ENCODE measurements at places on chromosomes 11 and 22.

DNA sequence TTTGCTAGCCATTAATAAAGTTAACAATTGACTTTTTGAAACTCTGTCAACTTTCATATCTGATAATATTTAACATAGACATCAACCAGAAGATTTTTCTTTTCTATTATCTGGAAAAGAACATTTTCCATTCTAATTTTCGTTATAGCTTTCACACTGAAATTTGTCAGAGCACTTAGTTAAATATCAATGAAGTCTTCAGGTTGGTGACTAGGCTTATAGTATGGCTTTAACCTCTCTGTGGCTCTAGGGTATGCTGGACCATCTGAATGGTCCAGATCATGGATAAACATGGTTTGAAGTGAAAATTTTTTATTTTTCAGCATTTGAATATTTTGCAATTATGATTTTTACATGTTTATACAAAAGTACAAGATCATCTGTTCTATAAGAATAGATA lies 548.1 kb downstream of the CNTN5 start:
- DNase-seq, result no peak

- DNase-seq, result no peak
These were observed 377.3 kb downstream of the TBC1D22A start for GRCh38 chr22:47139790-47140119.

- DNase-seq, result peak; percentile 85
These were observed 200.6 kb downstream of the CEP164 start for GRCh38 chr11:117528097-117528721.

GRCh38 chr11:88300888-88301487 lies 36.5 kb downstream of the CTSC start:
- DNase-seq, result no peak

DNA sequence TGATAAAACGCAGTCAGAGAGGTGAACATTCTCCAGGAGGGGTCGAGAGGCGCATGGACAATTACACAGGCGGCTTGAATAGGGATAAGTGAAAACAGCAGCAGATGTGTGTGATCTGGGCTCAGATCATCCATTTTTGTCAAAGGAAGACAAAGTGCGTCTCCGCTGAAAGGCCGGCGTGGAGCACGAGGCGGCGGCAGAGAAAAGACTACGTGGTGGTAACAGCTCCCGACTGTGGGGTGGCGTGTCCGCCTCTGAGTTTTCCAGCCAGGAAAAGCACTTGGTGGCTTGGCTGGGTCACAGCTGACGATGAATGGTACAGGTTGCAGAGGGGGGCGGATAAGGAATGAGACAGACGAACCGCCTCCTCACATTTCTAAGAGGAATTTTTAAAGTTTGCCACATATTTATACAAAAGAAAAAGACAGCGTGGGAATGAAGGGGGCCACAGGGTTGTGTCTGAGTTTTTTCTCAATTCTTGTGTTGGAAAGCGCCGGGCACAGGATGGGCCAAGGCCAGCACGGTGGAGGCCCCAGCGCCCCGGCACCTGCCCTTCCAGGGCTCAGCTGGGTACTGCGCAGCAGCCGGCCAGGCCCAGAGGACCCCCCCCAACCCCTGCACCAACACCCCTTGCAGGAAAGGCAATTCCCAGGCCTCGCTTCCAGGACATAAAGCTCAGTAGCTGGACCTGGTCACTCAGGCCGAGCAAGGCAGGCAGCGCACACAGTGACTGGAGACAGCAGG lies 80.4 kb downstream of the TRMU start:
- DNase-seq, result no peak

DNA sequence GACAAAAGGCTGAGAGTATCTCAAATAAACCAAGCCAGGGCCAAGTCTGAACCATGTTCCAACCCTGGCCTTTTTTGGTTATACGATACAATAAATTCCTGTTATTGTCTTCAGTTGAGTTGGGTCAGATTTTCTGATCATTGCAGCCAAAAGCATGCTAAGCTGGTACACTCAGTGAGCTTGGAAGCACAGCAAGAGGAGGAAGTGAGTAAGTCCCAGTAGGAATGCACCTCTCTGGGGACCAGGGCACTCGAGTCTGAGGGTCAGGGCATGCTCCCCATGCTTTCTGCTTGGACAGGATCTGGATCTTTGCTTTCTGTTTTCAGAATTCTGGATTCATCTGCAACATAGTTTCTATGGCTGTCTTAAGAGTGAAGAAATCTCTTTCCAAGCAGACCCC lies 73.1 kb downstream of the TMPRSS5 start:
- no peak for DNase-seq

Data from NCI-H2081 (cell line).